ENCODE measurements at places on chromosomes 11 and 22.

GRCh38 chr11:128400382-128401203 lies 186.8 kb downstream of the ETS1 start:
- DNase-seq: no peak

GRCh38 chr11:124174001-124174583 lies 9.1 kb upstream of the OR10D3 start:
- no peak for DNase-seq

GRCh38 chr11:61413496-61413895 lies 16.3 kb downstream of the CPSF7 start:
- no peak for DNase-seq

DNA sequence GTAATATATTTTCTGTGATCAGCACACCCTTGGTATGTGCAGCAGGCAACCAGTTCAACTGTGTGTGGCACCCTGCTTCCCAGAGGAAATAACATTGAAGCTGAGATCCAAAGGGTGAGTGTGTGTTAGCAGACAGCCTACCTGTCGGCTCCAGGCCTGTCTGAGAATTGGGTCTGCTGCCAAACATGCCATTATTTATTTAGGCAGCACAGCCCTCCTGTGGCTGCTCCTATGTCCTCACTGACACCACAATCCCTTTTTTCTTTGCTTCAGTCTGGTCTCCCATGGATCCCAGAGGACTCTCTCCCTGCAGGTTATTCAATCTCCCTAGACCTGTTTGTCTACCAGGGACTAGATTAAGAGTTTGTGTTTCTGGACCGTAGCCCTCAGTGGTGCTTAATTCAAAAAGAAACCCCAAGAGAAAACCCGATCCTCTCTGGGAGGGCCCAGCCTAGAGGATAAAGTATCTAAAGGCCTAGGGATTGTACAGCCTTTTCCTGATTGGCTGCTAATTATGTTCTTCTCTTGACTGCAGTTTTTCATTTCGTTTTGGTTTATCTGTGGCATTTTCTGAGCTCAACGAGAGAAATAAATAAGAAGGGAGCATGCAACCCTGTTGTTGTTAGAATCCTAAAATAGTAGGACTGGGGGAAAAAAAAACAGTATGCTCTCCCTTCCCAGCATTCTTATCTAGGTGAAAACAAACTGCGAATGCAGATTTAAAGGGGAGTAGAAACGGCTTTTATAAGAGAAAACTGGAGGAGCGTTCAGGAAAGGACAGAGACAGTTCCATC lies 24.1 kb downstream of the KCNE3 start:
- DNase-seq: no peak

DNA sequence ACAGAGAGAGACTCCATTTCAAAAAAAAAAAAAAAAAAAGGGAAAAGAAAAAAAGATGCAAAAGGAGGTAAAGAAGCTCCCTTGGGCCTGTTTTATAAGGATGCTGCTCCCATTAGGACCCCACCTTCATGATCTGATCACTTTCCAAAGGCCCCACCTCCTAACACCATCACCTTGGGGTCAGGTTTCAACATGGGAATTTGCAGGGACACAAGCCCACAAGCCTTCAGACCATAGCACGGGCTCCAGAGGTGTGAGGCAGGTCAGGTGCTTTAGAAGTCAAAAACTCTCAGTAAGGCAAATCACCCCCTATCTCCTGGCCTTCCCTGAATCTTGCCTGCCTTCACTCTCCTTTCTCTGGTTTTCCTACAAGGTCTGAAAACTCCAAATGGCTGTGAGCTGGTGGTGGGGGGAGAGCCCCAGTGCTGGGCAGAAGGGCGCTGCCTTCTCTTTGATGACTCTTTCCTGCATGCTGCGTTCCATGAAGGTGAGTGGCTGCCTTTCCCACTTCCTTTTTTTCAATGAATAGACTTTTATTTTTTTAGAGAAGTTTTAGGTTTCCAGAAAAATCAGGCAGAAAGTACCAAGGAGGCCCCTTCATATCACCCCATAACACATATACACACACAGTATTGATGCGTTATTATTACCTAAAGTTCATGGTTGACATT lies 13.2 kb downstream of the ASPHD2 start:
- DNase-seq: no peak

DNA sequence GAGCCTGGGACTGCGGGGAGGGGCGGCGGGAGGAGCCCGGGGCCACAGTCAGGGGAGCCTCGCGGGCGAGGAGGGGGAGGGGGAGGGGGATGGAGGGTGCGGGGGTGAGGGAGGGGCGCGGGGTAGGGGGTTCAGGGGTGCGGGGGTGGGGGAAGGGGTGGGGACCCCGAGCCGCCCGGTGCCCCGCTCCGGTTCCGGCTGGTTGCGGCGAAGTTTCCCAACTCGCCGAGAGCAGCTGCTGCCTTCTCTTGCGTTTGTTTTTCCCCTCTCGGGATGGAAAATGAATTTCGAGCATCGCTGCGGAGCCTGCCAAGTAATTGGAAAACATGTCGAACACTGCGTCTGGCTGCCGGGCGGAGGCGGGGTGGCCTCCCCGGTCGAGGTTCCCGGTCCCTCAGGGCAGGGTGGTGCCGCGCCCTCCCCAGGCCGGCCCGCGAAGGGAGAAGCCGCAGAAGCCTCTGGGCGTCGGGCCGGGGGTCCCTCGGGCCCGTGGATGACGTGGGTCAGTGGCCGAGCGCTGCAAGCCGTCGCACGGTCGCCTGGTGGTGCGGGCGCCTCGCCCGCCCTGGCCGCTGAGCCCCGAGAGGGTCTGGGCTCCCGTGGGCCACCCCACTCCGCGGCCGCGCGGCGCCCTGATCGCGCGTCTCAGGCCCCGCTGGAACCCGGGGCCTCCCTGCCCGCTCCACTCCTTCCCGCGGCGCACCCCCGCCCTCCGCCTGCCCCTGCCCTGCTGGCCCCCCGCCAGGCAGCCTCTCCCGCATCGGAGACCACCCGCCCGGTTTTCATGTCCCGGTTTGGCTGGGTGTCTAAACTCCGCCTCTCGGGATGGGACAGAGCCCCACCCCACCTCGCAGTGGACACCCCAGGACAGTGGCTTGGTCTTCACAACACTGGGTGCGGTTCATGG lies 12.1 kb downstream of the SPATA19 start:
- no peak for DNase-seq

DNA sequence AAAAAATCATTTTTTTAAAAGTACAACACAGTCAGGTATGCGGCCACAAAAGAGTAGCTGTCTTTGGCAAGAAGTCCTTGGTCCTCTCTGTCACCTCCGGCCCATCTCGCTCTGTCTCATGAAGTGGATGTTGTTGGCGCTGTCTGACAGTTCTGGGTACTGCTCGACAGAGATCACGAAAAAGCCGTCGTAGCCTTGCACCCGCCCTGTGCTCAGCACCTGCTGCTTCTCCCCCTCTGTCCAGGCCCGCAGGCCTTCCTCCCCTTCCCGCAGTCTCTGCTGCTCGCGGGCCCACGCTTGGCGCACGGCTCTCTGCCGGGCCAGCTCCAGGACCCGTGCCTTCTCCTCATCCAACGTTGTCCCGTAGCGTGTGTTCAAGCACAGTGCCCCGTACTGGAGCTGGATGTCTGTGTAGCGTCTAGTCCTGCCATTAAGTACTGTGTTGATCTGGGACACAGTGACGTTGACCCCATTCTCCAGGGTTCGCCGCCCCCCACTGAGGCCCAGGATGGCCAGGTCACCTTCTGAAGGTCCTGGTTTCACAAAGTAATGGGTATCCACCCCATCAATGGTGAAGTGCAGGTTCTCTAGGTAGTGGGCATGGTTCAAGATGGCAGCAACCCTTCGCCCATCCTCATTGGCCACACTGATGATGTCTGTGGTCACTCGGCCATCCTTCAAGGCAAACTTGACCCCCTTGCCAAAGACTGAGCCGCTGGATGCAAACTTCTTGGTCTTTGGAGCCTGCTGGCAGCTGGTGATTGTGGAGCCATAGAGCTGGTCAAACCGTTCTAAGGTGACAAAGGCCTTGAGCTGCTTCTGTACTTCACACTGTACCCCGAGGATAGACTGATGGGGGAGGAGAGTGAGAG lies 83.5 kb upstream of the NARS2 start:
- no peak for DNase-seq

All from stimulated activated CD8-positive, alpha-beta memory T cell treated with anti-CD3 and anti-CD28 coated beads, Interleukin-4, amount 100 ng/mL, for 4 hours (primary cell).